Activated CD4-positive, alpha-beta T cell treated with anti-CD3 and anti-CD28 coated beads, Interleukin-2, amount 50 U/mL, for 4 hours (primary cell): ENCODE measurements at places on chromosomes 6 and 20.

GRCh38 chr20:32127347-32127746 lies 17.8 kb downstream of the TM9SF4 start:
- DNase-seq = no peak

DNA sequence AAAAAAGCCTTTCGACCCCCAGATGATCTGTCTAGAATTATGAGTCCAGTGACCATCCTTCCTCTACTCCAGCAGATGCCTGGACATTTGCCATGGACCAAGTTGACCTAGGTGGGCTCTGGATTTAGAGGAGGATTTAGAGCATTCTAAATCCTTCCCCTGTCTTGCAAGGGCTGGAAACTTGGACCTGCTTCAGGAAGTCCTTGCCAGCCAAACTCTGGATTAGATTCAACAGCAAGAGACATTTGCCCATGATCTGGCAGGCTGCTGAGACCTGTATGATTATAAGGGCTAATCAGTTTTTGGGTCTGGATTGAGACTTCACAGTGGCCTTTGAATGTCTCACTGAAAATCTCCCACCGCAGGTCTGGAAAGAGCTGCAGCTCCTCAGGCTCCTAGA lies 13.1 kb upstream of the HDGFL1 start:
- DNase-seq = no peak

GRCh38 chr20:47701612-47702011 lies 83.7 kb downstream of the SULF2 start:
- no peak for DNase-seq

GRCh38 chr6:157280157-157280556 lies 43.2 kb downstream of the TMEM242 start:
- no peak for DNase-seq

DNA sequence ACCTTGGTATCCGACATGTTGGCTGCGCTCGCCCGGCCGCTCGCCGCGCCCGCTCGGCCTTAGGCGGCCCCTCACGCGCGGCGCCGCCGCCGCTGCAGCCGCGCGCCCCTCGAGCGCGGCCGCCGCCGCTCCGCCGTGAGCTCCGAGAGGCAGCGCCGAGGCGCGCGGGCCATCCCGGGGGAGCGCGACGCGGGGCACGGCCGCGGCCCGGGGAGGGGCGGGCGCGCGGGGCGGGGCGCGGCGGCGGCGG lies at the start of gene KIF13A:
Gene KIF13A, minus strand, starts transcription at position 189 of the 250 bp plus-strand sequence. Its CDS starts 172 bp downstream, at position 17.
- DNase-seq = no peak

DNA sequence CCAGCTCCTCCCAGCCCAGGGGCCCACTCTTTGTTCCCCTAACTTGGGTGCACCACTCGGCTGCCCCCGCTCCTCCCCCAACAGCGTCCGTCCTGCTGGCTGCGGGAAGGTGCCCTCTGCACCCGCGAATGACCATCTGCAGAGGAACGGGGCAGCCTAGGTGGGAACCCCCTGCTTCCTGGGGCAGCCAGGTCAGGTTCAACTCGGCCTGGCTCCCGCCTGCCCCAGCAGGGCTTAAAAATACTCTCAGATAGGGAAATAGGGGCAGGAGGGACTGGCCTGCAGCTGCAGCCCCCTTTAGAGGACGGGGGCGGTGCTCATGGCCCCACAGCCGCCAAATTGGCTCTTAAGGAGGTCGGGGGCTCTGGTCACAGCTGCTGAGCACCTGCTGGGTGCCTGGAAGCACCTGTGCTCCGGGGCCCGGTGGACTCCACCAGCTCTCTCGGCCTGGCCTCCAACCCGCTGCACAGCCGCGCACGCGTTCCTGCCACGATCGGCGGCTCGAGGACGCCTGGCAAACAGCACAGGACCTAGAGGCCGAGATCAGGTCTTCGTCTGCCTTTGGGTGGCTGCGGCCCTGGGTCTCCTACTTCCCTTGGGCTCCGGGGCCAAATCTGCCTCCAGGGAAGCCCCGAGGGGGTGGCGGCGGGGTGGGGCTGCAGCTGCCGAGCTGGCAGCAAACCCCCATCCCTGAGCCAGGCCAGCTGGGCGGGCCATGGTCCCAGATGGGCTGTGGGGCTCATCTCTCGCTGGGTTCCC lies 700 bp upstream of the LAMA5 start:
- DNase-seq = no peak

DNA sequence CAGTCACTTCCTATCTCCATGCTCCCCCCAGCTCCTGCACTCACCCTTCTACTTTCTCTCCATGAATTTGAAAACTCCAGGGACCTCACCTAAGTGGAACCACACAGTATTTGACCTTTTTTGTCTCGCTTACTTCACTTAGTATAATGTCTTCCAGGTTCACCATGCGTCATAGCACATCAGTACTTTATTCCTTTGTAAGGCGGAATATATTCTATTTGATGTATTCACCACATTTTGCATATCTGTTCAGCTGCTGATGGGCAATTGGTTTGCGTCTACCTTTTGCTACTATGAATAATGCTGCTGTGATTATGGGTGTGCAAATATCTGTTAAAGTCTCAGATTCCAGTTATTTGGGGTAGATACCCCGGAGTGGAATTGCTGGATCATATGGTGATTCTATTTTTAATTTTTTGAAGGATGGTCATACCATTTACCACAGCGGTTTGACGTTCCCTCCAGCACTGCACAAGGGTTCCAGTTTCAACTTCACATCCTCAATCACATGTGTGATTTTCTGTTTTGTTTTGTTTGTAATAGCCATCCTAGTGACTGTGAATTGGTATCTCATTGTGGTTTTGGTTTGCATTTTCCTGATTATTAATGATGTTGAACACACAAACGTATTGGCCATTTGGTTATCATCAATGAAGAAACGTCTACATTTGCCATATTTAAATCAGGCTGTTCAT lies 20.3 kb upstream of the SYNDIG1 start:
- DNase-seq = no peak

- DNase-seq = peak; percentile 44
Observed at GRCh38 chr20:63290677-63291472, 2.1 kb upstream of the COL20A1 start.

DNA sequence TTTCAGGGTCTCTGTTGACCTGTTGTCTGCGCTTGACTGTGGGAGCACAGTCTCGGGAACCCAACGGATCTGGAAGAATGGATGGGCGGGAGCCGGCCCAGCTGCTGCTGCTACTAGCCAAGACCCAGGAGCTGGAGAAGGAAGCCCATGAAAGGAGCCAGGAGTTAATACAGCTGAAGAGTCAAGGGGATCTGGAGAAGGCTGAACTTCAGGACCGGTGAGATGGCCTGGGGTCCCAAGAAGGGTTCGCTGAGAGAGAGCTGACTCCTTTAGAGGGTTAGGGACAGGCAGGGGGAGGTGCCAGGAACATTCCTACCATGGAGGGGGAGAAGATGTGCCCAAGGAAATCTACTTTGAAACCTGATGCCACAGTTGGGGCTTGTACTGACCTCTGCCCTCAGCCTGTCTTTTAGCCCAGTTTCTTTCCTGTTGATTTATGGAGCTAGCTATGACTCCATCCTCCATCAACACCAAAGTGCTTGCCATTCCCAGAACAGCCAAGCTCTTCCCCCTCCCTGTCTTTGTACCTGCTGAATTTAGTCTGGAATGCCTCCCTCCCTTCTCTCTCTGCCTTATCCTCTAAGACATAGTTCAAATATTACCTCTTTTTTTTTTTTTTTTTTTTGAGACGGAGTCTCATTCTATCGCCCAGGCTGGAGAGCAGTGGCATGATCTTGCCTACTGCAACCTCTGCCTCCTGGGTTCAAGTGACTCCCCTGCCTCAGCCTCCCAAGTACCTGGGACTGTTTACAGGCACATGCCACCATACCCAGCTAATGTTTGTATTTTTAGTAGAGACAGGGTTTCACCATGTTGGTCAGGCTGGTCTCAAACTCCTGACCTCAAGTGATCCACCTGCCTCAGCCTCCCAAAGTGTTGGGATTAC lies 12.2 kb downstream of the CEP250 start:
- DNase-seq = no peak

GRCh38 chr6:43978473-43979346 lies 148.5 kb downstream of the MRPL14 start:
- no peak for DNase-seq

GRCh38 chr6:144162977-144163376 lies 12.7 kb downstream of the STX11 start:
- DNase-seq = no peak

DNA sequence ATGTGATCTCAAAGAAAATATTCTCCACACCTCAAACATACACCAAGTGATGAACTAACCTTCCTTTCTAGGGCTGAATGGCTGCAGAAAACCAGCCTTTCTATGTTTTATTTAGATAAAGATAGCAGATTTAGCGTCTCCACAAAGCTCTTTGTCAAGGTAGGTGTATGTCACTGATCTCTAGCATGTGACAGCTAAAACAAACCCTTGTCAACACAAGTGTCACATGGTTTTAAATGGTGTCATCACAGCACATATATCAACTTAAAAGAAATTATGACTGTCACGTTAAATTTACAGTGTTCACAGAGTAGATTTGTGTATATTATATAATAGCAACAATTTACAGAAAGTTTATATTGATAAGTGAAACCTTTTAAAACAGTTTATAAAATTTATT lies 58.3 kb downstream of the TENT5A start:
- DNase-seq = no peak

DNA sequence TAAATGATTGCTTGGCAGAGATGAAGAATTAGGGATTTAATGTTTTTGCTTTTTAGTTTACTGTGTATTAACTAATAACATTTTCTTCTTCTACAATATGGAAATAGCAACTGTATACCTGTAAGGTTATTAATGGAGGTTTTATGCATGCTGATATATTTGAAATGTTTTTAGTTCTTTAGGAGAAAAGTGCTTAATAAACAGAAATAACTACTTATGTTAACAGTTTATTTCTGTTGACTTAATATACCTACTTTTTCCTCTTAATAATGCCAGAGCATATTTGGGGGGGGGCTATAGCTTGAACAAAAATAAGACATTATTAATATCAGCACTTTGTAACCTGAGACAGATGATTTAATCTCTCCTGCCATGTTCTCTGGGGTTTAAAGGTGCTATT lies 33.6 kb downstream of the PLCB4 start:
- DNase-seq = no peak

DNA sequence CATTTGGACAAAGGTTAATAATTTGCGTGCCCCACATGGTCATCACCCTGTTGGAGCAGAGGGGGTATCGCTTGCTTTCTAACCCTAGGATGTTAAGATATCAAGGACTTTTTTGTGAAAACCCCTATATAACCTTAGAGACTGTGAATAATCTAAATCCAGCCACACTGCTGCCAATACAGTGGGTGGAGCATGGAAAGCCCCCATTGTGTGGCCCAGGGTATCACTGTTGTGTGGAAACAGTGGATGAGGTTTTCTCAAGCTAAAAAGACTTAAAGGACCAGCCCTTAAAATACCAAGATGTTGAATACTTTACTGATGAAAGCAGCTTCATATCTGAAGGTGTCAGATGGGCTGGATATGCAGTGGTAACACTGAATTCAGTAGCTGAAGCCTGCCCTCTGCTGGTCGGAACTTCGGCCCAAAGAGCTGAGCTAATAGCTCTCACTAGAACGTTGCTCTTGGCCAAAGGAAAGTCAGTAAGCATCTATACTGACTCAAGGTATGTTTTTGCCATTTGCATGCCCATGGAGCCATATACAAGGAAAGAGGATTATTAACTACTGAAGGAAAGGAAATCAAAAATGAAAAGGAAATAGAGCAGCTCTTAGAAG lies 695.2 kb downstream of the PHF3 start:
- DNase-seq = no peak

- no peak for DNase-seq
Observed at GRCh38 chr20:38158701-38159351, 6.2 kb downstream of the TGM2 start.

- DNase-seq = no peak
Observed at GRCh38 chr6:14320332-14320731, 202.8 kb downstream of the CD83 start.

DNA sequence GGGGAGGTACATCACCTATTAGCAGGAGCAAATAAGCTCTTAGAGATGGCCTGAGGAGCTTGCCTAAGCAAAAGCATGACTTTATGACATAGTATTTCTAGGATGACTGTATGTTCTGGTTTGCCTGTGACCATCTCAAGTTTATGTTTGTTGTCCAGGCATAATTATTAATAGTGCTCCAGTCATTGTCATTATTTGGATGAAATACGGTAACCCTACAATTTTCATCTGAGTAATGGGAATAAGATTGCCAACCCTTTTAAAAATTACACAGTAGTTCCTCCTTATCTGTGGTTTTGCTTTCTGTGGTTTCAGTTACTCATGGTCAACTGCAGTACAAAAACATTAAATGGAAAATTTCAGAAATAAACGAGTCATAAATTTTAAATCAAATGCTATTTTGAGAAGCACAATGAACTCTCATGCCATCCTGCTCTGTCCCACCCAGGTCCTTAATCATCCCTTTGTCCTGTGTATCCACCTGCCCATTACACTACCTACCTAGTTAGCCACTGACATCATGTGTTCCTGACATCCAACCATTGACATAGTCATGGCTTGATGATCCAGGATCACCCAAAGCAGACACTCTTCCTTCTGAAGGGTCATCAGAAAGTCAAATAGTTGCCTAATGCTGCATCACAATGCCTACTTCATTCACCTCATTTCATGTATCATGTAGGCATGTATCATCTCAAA lies 27.0 kb upstream of the TFB1M start:
- DNase-seq = no peak

DNA sequence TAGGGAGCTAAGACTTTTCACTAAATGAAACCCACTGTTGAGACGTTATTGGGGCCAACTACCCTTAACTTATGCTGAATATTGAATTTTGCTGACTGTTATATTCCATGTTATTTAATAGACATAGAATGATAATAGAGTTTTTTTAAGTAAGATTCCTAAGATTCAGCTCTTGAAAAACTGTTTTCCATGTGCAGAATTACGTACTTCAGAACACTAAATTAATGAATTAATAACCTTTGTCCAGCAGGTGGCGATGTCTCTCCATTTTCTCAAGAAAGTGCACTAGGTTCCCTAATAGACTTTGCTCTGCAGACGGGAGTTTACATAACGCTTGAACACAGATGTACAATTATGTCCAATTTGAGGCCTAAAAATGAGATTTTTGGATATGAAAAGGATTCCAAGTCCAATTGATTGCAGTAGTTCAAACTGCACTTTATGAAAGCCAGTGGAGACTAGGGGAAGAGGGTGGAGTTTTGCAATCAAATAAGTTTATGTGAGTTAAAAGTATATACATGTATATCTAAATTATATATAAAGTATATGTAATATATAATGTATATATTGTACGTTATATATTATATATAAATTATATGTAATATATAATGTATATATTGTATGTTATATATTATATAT lies 282.1 kb downstream of the UST start:
- peak; percentile 63 for DNase-seq
